ENCODE measurements at places on chromosomes 2 and 18.

DNA sequence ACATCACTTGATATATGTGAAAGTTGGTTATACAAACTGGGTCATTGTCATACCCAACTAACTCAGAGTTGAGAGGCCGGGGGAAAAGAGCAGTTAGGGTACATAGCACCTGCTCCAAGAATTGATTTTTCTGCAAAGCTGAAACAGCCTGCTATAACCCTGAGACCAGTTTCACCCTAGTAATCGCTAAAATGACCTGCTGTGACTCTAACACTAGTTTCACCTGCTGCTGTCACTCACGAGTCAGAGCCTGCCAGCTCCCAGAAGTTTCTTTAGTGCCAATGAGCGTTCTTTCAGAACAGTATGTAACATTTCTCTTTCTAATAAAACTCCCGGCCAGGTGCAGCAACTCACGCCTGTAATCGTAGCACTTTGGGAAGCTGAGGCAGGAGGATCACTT, 28.0 kb downstream of the SRSF7 start:
- DNase-seq, result no peak

- DNase-seq, result no peak
These were observed 36.3 kb downstream of the PIEZO2 start for GRCh38 chr18:11113046-11113548.

- no peak for DNase-seq
These were observed 71.8 kb upstream of the STPG4 start for GRCh38 chr2:47226923-47227220.

GRCh38 chr2:218269900-218270720, at the start of the genes AAMP and PNKD:
AAMP (minus strand) TSS chr2:218270137; CDS start chr2:218270086, 51 bp downstream.
PNKD (plus strand) TSS chr2:218270519; CDS start chr2:218270536, 17 bp downstream.
- DNase-seq, result peak; percentile 100

GRCh38 chr2:112727276-112728028, 6.6 kb downstream of the NT5DC4 start:
- DNase-seq, result no peak

DNA sequence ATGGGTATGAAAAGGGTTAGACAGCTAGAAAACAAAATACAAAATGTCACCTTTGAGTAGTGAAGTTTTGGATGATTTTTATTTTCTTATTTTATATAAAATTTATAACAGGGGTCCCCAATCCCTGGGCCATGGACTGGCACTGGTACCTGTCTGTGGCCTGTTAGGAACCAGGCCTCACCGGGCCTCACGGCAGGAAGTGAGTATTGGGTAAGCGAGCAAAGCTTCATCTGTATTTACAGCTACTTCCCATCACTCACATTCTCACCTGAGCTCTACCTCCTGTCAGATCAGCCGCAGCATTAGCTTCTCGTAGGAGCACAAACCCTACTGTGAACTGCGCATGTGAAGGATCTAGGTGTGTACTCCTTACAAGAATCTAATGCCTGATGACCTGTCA, 202.8 kb upstream of the TWIST2 start:
- DNase-seq, result no peak

- DNase-seq, result no peak
These were observed 198.9 kb downstream of the HDAC4 start for GRCh38 chr2:239201884-239202283.

DNA sequence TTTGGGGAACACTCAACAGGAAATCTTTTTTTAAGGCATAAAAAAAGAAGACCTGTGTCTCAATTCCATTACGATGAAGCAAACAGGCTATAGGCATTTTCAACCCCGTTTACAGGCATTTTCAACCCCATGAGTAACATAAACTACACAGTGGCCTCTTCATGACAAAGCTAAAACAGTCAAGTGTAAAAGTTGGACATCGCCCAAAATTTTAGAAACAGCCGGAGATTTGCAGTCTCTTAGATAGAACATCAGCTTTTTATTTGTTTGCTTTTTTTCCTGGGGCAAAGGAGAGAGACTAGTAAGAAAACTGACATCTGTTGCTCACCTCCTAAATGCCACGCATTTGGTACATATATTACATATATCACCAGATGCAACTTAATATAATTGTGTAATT, 173.7 kb downstream of the CMPK2 start:
- DNase-seq, result no peak
